Heart left ventricle (tissue), 16 donors: ENCODE measurements at places on chromosomes 1 and 21.

DNA sequence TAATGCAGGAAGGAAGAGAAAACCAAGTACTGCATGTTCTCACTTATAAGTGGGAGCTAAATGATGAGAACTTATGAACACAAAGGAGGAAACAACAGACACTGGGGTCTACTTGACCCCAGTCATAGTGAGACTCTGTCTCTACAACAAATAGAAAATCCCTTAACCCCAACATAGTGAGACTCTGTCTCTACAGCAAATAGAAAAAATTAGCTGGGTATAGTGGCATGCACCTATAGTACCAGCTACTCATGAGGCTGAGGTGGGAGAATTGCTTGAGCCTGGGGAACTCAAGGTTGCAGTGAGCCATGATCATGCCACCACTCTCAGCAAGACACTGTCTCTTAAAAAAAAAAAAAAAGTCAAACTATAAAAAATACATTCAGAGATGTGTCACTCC lies 42.7 kb downstream of the GIPC2 start:
- no peak for DNase-seq

GRCh38 chr1:215475796-215476481 lies 91.2 kb upstream of the KCTD3 start:
- DNase-seq, result no peak

- no peak for DNase-seq
These were observed 514 bp downstream of the TPRG1L start for GRCh38 chr1:3625151-3625907.

DNA sequence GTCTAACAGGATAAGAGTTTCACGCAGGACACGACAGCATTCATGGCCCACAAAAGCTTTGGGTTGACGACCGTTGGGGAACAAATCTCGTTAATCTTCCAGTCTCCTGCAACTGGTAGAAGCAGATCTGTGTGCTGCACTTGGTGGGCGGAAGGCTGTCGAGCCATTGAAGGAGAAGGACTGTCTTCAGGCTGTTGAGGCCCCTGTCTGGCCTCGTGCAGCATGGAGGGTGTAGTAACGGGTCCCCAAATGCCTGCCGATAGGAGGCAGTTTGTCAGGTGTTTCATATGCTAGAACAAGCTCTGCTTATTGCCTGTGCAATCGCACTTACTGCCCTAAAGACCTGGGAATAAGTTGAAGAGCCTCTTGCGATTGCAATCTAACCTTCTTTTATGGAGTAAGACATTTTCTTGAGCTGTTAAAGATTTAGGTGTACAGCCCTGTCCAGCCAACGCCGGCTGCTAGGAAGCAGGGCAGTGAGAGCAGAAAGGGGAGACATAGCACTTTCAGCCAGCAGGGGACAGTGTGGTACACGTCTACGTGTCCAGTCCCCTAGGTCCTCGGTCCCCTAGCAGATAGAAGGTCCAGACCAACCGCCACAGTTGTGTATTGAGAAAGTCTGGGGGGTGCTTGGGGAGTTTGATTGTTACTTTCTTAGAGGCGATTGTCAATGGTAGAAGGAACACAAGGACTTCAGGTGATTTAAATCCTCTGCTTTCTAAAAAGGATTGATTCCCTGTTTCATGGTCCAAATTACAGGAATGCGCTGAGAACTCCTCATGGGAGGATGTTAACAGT lies 102.3 kb upstream of the TMPRSS2 start:
- DNase-seq, result no peak

GRCh38 chr1:64046891-64047290 lies 156.5 kb upstream of the UBE2U start:
- no peak for DNase-seq

DNA sequence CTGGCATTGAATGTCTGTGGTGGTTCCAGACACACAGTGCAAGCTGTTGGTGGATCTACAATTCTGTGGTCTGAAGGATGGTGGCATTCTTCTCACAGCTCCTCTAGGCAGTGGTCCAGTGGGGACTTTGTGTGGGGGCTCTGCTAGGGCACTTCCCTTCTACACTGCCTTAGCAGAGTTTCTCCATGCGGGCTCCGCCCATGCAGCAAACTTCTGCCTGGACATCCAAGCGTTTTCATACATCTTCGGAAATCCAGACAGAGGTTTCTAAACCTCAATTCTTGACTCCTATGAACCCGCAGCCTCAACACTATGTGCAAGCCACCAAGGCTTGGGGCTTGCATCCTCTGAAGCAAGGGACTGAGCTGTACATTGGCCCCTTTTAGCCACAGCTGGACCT lies 43.0 kb downstream of the RGS18 start:
- DNase-seq, result peak; percentile 21

GRCh38 chr1:210250998-210251679 lies 18.5 kb downstream of the SERTAD4 start:
- DNase-seq, result peak; percentile 61

DNA sequence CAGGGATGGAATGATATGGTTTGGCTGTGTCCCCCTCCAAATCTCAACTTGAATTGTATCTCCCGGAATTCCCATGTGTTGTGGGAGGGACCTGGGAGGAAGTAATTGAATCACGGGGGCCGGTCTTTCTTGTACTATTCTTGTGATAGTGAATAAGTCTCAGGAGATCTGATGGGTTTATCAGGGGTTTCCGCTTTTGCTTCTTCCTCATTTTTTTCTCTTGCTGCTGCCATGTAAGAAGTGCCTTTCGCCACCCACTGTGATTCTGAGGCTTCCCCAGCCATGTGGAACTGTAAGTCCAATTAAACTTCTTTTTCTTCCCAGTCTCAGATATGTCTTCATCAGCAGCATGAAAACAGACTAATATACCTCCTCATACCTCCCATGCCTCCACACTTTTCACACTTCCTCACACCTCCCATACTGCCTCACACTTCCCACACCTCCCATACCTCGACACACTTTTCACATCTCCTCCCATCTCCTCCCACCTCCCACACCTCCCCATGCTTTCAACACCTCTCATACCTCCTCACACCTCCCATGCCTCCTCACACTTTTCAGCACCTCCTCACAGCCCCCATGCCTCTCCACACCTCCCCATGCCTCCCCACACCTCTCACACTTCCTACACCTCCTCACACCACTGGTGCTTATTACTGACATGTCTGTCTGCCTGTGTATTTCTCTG lies 21.3 kb downstream of the GPR137B start:
- no peak for DNase-seq

DNA sequence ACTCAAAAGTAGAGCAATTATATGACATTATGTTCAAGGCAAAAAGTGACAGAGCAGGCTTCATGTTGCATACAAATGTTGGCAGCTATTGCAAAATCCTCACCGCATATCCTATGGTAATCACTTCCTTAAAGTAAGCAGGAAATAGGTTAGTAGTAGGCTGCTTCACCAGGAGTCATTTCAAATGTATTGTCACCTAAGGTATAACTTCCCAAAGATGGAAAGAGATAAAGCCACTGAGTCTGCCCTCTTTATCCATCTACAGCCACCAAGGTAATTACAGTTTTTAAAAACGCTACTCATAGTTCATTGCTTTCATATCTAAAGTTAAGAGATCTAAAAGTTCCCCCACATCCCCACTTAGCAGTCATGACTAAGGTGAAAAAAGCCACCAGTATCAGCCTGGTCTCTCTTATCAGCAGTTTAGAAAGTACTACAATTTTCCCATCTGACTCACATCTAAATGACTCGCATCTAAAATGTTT lies 31.6 kb upstream of the UBE2U start:
- no peak for DNase-seq

DNA sequence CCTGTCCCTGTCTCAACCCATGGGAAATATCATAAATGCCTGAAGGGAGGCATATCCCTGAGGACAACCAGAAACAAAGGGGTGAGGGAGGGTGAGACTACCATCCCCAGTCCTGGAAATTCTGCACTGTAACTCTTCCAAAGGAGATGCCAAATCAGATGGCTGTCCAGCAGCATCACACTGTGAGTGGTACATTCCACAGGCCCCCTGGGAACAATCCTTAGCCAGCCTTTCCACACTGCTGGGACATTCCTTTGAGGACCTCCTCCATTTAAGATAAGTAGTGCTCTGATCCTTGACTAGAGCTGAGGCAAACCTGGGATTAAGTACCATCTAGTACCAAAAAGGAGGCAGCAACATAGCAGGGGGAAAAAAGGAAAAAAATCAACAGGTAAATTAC lies 10.7 kb downstream of the IVL start:
- DNase-seq, result no peak

DNA sequence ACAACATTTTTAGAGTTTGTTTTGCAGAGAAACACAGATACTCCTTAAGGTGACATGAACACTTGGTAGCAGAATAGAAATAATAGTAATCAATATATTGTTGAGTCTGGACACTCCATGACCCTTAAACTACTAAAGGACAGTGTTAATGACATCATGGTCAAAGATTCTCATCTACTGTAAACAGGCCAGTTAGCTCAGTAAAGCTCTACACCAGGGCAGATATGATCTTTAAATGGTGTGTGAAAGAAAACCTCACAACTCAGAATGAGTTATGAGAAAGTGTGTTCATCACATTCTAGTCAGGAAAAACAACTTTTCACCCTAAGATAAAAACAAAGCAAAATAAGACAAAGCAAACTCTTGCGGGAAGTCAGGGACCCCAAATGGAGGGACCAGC lies 58.1 kb upstream of the ADAMTS5 start:
- DNase-seq, result no peak

DNA sequence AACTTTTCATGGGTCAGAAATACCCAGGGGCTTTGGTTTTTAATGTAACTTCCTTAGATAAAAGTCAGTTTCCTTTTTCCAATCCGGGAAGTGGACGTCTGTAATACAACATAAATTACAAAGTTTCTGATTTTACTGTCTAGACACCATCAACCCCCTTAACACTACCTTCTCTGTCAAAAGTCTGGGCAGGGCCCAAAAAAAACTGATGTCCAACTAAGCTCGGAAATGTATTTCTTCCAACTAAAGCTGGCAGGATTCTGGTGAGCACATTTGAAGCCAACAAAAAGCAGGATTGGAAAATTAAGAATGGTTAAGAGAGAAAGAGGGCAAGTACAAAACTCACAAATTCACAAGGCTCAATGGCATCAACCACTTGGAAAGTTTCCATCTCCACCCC lies 24.3 kb downstream of the DDAH1 start:
- DNase-seq, result no peak

GRCh38 chr1:105088166-105088565 lies 1338.5 kb downstream of the AMY1C start:
- DNase-seq, result no peak

DNA sequence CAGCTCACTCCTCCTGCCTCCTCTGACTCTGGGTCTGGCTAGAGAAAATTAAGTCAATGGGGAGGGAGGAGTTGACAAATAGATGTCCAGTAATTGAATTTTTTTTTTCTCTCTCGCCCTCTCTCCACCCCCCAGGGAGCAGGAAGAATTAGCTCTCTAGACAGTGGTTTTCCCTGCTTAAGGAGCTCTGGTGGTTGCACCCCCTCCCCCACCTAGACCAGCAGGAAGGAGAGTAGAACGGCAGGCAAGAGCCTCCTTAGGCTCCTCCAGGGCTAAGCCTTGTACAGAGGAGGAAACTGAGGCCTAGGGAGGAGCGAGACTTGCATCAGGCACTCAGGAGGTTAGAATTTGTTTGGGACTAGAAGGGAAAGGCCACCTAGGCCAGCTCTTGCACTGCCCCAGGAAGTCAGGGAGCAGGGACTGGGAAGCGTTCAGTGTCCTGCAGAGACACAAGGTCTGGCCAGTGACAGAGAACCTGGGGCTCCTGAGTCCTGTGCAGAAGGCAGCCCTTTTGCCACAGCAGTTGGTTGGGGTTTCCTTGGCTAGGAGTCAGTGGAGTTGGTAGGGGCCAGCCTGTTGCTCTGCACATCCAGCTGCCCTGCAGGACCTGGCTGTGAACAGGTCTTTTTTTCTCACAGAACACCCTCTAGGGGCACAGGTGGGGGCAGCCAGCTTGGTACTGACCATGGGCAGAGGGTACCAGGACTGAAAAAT lies 49.5 kb upstream of the ACOT11 start:
- DNase-seq, result no peak

- no peak for DNase-seq
These were observed 24.6 kb downstream of the PMVK start for GRCh38 chr1:154911691-154912550.

DNA sequence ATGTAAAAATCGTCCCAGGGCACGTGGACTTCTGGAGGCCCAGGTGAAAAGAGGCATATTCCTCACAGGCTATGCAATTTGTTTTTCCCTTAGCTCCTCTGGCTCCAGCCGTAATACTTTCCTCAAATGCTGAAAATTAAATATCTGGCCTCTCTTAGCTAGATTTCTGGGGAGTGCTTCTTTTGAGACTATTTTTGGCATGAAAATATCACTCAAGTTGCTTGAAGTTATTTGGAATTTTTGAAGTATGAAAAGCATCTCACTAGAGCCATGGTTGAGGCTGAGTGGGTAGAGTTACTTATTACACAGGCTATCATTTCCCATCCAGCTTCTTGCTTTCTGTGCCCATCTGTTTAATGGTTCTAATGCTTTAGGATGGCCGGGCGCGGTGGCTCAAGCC lies 59.7 kb downstream of the MYOM3 start:
- no peak for DNase-seq

GRCh38 chr21:39576518-39577128 lies 36.1 kb upstream of the B3GALT5 start:
- no peak for DNase-seq

DNA sequence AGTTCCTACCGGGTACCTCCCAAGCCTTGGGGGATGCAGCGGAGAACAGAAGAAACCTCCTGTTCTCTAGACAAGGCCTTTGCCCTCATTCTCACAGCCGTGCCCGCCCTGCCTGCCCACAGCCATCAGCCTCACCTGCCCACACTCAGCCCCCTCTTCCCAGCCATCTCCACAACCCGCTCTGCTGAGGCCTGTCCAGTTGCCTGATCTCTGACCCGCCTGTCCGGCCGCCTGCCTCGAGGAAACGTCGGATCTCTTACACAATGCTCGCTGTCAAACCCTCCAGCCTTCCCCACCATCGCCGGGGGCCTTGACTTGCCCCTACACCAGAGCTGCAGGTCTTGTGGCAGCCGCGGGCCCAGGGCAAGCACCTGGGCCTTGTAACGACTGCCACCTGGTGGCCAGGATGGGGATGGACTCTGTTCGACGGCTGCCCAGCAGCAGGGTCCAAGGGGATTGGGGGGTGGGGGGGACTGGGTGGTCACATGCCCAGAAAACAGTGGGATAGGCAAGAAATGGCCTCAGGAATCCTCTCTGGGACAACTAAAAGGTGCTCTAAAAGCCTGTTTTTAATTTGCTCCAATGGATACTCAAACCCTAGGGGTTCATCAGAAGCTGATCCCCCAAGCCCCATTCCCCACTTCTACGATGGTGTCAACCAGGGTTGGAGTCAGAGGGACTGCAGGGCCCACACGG lies 31.0 kb downstream of the SLC45A1 start:
- DNase-seq, result peak; percentile 66
